Thoracic aorta endothelial cell (primary cell): ENCODE measurements at places on chromosomes 12 and 14. TPM values are rescaled to one million over a fixed set of nuclear protein-coding genes. Genes with fewer than 3 reads are reported as not detected.

MYF6 gene
- 0.13 TPM in 1 of 2 replicates, not detected in the other for total RNA-seq

HSPA2 gene
- total RNA-seq, result 2.0 and 3.8 TPM in 2 replicates

RNF212B gene
- total RNA-seq, result not detected in 2 replicates

PITPNM2 gene
- 9.1 and 9.3 TPM in 2 replicates for total RNA-seq

TAPBPL gene
- total RNA-seq, result 5.5 and 8.3 TPM in 2 replicates
